KG1 (cell line): ENCODE measurements at places on chromosomes 6 and 20.

DNA sequence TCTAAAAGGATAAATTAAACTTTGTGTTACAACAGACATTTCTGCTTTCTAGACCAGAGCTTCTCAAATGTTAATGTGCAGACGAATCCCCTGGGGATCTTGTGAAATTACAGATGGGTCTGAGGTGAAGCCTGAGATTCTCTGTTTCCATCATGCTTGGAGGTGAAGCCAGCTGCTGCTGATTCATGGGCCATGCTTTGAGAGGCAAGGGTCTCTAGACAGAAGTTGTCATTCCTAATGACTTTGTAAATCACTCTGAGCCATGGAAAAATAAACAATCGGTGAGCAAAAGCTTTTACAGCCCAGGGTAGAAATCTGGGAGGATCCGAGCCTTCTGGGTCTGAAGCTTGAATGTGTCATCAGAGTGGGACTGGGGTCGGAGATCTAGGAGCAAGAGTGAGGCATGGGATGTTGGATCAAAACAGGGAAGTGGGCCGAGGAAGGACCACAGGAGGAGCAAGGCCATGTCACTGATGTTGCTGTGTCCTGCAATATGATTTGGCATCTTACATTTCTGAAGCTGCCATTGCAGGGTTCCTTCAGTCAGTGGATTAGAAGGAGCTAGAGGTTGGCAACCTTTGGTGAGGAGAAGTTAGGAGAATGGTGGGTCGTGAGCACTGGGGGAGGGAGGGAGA is 77.3 kb downstream of the TRMT11 start:
- DNase-seq = no peak

- DNase-seq = no peak
Measured at GRCh38 chr6:80725156-80725930, 618.9 kb downstream of the BCKDHB start.

DNA sequence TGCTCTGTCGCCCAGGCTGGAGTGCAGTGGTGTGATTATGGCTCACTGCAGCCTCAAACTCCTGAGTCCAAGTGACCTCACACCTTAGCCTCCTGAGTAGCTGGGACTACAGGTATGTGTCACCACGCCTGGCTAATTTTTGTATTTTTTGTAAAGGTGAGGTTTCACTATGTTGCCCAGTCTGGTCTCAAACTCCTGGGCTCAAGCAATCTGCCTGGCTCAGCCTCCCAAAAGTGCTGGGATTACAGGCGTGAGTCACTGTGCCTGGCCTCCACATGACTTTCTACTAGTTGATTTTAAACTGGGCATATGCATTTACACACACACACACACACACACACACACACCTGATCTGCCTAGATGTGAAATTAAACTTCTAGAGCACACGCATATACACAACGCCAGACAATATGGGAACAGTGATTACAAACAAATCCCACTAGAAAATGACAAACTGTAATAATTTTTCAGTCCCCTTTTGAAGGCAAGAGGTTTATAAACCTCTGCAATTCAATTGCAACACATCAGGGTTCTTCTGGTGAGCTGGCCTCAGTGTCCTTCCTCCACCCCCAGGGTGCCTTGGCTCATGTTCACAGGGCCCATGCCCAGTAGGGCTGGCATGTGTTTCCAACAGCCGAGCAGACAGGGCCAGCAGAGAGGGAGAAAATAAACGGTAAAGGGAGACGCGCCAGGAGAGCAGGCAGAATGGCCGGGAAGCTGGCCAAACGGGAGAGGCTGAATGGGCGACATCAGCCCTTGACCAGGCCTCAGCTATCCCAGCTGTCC is 31.2 kb downstream of the PARD6B start:
- DNase-seq = no peak

DNA sequence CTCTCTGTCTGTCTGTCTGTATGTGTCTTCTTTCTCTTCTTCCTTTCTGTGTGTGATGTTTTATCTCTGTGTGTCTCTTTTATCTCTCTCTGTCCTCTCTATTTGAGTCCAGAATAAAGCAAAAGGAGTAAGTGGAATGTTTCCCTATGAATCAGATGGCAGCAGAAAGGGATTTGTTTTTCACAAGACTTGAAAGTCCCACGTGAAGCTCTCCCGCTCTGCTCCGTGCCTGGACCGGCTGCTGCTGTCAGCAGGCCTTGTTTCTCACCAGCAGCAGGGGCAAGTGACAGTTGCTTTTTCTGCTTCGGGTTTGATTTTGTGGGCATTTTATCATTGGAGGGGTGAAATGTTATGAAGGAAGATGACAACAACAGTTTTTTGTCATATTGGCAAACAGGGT is 212.7 kb downstream of the PACRG start:
- no peak for DNase-seq

DNA sequence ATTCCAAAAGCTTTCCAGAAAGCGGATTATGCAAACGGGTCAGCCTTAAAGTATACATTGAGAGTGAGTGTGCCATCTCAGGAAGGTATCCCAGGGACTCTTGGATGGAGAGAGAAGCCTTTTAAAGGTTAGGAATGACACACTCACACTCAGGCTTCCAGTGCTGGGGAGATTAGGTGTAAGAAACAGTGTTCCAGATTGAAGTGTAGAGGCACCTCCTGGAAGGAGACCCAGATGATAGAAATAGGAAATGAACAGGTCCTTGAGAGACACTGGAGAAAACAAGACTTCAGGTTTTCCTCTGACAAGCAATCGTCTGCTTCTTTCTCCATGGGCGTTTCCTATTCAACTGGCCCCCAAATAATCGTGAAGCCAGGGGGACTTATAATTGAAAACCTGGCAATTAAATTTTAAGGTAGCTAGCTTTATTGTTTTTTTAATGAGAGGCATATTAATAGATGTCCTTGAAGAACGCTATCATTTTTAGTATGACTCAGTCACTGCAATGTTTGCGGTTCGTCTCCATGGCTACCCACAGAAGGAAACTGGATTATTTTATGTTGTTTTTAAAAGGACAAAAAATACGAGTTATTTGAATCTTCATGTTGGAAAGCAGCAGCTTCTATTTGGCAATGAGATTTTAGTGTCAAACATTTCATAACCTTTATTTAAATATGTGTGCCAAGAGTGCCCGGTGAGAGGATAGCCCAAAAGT is 85.3 kb downstream of the TRMT6 start:
- no peak for DNase-seq

DNA sequence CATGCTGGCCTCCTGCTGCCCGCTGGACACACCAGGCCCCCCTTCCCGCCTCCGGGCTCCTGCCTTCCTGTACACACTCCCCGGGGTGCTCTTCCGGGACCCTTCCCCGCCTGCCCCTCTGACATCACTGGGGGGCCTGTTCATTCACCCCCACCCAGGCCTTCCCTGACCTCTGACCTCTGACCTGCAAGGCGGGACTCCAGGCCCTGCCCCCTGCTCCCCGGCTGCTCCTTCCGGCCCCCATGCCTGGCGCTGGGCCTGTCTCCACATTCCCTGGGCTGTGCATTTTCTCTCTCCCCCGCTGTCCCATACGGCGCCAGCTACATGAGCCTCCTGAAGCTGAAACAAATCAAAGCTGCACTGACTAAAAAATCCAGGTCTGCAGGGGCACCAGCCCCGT is 71.6 kb upstream of the GATA5 start:
- no peak for DNase-seq

- DNase-seq = no peak
Measured at GRCh38 chr6:169070506-169071176, 183.0 kb downstream of the THBS2 start.

DNA sequence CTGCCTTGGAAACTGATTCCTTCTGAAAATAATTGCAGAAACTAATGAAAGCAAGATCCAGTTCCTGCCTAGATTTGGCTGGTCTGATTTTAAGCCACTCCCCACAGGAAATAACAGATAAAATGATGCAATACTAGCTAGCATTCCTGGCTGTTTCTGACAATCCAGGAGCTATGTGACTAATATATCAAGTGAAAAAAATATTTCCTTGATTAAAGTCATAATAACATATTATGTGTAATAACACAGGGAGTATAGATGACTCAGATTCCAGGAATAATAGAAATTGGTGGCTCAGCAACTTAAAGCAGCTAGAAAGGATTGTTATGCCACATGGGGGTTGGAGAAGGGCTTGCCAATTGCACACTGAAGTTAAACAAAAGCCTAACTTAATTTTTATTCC is 182.7 kb upstream of the SALL4 start:
- DNase-seq = no peak

GRCh38 chr6:1865585-1865984 is 255.9 kb downstream of the FOXC1 start:
- no peak for DNase-seq

DNA sequence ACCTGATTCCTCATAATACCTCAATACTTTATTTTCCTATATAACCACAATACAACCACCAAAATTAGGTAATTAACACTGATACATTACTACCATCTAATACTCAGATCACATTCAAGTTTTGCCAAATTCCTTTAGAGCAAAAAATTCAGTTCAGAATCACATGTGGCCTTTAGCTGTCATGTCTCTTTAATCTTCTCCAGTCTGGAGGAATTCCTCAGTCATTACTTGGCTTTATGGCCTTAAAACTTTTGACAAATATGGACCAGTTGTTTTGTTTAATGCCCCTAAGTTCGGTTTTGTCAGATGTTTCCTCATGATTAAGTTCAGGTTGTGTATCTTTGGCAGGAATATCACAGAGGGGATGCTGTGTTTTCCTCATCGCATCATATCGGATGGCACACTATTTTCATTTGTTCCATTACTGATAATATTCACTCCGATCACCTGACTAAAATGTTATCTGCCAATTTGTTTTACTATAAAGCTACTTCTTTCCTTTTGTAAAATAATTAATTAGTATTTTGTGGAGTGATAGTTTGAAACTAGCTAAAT is 51.2 kb upstream of the AKIRIN2 start:
- DNase-seq = no peak

DNA sequence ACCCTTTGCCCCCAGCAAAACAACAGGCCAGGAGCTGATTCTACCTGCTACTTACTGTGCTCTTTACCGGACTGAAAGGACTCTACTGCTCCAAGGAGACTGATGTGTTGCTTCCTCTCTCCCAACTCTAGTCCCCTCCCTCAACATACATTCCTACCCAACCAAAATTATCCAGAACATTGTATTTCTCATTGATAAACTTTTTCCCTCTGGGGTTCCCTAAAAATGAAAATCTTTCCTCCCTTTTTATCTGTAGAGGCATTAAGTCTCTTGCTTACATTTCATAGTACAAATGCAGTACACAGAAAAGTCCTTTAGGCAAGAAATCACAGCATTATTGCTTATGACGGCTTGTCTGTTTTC is 940 bp upstream of the HS3ST5 start:
- DNase-seq = no peak

DNA sequence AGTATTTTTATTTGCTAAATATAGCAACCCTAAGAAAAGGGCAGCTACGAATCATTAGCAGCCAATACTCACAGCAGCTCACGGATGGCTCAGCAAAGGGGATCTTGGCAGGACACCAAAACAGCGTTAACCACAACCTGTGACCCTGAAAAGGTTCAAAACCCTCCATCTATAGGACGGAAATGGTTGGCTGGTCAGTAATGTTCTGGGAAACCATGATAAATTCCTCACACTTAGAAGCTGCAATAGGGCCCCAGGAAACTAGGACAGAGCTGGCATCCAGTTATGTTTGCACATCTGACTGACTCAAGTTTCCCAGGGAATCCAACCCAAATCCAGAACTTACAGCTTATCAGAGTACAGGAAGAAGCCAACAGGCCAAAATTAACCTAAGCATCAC is 30.9 kb upstream of the PTPRT start:
- no peak for DNase-seq

- DNase-seq = no peak
Measured at GRCh38 chr6:169026175-169026574, 227.5 kb downstream of the THBS2 start.

DNA sequence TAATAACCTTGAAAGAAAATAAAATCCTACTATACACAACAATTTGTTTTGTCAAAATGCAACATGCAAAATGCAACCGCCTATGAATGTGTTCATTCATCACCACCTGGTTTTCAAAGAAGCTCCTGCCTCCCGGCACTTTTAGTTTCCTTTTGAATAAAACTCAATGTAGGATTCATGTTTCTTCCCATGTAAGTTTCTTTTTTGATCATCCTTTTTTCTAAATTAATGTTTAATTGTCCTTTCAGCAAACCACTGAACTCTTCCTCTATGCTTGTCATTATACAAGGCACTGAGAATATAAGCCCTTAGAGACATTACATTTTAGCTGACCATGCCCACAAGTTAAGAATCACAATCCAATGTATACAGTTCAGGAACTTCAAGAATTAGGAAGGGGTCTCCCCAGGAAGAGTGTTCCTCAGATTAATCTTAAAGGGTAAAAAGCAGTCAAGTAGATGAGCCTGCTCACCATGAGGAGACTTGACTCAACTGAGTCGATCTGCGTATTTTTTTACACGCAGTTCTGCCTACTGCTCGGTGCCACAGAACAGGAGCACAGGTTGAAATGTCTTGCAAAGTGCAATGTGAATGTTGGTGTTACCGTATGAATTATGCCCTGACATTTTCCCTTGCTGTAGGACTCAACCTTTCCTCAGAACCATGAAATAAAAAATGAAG is 7.2 kb upstream of the THEMIS start:
- no peak for DNase-seq

DNA sequence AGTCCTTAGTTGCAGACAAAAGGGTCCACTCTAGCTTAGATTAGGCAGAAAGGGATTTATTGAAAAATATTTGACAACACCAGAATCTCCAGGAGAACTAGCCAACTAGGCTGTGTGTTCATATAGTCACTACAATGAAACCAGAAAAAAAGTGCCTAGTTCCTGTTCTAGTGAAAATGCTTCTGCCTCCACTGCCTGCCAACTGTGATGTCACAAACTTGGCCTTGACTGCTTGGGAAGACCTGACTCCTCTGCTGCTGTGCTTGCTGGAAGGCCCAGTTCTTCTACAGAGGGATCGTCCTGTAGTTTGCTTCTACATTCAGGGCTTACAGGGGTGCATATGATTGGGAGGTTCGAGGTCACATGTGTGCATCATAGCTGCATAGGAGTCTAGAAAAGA is 40.3 kb upstream of the XRN2 start:
- no peak for DNase-seq

- no peak for DNase-seq
Measured at GRCh38 chr6:56899311-56899710, 55.6 kb upstream of the BEND6 start.

DNA sequence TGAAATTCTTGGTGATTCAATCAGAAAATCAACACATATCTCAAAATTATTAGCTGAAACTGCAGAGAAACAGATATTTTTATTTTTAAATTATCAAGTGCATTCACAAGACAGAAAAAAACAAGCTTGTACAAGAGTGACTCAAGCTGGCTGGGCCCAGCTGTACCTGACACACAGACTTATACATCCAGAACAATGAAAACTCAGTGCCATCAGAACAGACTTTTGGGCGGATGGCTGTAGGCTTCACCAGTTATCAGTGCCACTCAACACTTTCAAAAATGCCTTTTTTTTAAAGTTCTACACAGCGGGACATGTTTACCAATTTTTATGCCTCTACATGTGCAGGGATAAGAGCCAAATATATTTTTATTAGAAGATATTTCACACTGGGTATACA is 102.8 kb downstream of the MYB start:
- DNase-seq = no peak

- DNase-seq = no peak
Measured at GRCh38 chr6:82068721-82069120, 178.8 kb downstream of the IBTK start.
